MV-4-11 (cell line): ENCODE measurements at places on chromosomes 6 and 20.
A peak's percentile ranks its signal among the peaks of the same experiment; 100 is the strongest.

DNA sequence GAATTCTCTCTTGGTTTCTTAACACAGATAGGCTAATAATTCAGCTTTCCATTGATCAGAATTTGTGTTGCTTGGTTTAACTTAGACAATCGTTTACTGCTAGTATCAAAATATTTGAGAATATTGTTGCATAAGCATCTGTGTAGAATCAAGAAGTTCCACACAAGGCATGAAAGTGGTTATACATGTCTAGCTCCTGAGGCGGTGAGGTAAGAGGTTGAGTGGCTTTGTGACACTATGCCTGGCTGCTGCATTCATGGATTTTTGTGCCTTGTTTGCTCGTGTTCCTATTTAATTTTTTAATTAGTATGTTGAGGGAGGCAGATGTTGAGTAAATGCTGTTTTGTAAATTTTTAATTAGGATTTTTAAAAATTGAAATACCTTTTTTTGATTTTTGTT, 10.2 kb downstream of the PKIB start:
- no peak for DNase-seq

- no peak for DNase-seq
Observed at GRCh38 chr6:9699888-9700287, 715.0 kb downstream of the TFAP2A start.

GRCh38 chr6:145076115-145076841, 659.0 kb downstream of the EPM2A start:
- DNase-seq: no peak

GRCh38 chr6:44224029-44224964, 902 bp downstream of the SLC29A1 start:
- no peak for DNase-seq

- DNase-seq: no peak
Observed at GRCh38 chr6:74070091-74070490, 374.1 kb downstream of the CD109 start.

DNA sequence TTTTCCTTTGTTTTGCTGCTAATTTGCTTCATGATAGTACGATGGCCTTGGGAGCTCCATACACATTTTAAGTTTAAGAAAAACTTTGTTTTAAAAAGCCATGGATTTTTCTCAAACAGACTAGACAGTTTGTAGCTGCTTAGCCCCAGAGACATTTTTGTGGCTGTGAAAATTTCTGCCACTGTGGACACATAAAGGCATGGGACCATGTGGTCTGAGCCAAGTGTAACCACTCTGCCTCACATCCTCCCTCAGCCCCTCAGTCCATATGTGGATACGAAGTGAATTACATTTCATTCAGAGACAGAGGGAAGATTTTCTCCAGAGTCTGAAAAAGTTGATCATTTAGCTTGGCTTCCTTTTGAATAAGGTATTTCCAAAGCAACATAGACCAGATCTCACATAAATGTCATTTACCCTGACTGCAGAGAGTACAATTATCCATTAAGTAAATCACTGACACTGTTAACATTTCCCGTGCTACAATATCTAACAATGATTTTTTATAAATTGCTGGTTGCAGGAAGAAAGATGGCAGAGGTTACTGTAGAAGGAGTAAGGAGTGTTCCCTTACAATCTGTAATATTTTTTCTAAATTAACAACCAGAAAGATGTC, 87.4 kb downstream of the GJA1 start:
- DNase-seq: no peak

DNA sequence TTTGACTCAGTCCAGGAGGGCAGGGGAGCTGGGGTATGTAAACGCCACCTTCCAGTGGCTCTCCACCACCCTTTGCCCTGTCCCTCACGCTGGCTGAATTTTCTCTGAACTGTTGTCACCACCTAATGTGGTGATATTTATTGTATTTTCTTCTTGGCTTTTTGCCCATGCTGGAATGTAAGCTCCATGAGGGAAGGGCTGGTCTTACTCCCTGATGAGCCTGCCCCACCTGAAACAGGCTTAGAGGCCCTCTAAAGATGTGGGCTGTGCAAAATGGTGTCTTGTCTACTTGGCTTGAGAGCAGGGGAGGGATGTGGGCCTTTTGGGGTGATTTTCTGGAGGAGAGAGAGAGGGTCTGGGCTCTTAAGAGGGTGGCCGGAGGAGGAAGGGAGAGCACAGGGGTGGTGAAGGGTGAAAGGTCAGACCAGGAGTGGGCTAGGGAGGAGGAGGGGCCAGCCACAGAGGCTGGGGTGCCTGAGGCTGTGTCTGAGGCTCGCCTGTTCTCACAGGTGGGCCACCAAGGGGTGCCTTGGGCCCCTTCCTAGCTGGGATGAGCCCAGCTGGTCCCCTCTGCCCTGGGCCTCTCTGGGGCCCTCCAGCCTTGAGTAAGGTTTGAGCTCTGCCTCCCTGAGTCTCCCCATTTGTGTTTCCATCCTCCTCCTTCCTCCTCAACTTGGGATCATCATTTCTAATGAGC, 37.3 kb downstream of the SPDEF start:
- no peak for DNase-seq

DNA sequence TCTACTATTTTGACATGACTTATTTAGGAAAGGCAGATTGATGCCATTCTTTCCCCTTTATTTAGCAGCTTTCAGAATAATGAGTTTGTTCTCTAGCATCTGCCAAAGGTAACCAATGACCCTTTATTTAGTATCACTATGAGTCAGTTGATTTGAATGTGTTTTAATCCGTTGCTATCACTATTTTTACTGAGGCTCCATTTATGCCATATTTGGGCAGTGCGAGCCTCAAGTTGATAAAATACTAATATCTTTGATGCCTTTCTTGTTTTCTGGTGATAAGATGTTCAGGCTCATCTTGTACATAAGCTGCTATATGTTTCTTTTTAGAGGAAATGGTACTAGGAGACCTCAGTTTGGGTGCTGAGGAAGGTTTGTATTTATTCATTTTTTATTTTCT, 15.6 kb upstream of the NOTCH4 start:
- no peak for DNase-seq

- DNase-seq: no peak
Observed at GRCh38 chr20:62303340-62304226, 786 bp downstream of the ADRM1 start.

- no peak for DNase-seq
Observed at GRCh38 chr6:162177746-162178145, 549.8 kb downstream of the PRKN start.

DNA sequence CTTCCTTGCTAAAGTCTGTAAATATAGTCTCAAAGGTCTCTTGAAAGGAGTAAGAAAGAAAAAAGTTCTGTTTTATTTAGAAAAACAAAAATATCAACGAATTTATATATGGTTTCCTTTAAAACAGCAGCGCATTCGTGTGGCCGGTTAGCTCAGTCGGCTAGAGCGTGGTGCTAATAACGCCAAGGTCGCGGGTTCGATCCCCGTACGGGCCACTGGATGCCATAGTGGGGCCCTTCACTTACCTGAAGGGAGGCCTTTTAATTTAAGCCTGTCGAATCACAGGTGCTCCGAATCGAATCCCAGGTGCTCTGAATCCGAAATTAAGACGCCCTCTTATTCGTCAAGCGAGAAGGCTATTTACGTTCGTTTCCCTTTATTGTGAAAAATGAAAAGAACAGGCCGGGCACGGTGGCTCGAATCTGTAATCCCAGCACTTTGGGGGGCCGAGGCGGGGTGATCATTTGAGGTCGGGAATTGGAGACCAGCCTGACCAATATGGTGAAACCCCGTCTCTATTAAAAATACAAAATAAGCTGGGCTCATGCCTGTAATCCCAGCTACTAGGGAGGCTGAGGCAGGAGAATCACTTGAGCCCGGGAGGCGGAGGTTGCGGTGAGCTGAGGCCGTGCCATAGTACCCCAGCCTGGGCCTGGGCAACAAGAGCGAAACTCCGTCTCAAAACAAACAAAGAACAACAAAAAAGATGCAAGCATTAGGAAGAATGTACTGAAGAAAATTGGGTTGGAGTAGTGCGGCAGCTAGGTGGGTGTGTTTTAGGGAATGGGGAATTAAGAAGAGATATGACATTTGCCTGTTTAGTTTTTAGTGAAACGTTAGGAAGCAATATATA, 195.8 kb upstream of the ZNF184 start:
- peak; percentile 68 for DNase-seq

GRCh38 chr6:168042426-168043192, 36.4 kb downstream of the FRMD1 start:
- DNase-seq: no peak

GRCh38 chr20:59004763-59005522, 2.1 kb downstream of the CTSZ start:
- peak; percentile 95 for DNase-seq

- DNase-seq: no peak
Observed at GRCh38 chr20:63293871-63294535, 1.0 kb downstream of the COL20A1 start.

DNA sequence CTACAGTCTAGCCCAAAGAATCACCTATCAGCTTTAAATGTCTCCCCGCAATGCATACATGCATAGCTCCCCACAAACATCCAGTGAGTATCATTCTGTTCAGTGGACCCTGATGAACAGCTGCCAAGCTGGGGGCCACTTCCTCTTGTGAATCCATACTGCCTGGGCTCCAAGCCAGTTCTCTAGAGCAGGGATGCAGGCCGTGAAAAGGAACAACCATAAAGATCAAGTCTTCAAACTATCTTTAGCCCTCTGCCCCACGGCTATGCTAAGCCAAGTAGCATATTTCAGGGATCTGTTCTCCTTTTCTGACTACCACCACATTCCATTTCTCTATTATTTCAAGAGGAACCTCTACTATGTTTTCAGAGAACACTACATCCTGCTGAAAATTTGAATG, 191.7 kb upstream of the BTBD3 start:
- peak; percentile 98 for DNase-seq

DNA sequence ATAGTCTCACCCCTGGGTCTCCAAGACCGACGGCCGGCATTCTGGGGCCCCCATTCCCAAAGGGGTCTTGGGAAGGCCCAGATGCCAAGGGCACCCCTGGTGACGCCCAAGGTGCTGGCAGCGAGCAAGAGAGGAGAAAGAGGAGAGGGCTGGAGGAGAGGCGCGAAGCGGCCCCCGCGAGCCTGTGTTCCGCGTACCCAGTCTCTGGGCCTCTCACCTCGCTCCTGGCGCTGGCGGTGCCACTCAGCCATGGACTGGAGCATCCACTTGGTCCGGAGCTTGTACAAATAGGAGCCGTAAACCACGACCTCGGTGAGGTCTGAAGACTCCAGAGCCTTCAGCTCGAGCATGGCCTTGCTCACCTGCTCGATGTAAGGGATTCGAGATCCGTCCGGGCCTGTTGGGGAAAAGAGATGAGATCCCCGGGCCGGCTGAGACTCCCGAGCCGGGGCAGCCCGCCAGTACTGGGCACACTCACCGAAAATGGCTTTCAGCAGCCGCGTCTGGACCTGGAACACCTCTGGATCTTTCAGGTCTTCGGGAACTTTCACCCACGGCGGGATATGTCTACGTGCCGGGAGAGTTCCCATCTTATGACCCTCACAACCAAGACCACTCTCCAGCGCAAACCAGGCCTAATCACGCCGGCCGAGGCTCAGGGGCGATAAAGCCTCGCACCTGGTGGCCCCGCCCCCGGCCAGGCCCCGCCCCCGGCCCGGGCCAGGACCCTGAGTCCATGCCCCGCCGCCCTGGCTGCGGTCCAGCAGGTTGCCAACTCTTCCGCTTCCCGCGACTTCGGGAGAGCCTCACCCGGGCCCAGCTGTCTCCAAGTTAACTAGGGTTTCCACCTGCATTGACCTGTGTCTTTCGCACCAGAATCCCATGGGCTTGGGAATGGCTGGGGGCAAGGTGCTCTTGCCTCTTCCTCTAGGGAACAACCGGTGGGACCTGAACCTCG, at the start of gene DPPA5:
DPPA5 (minus strand) TSS at position 641 of the 958 bp plus-strand sequence; CDS start at position 590, 51 bp downstream.
- no peak for DNase-seq

GRCh38 chr6:11227698-11228097, 4.8 kb downstream of the NEDD9 start:
- DNase-seq: no peak

DNA sequence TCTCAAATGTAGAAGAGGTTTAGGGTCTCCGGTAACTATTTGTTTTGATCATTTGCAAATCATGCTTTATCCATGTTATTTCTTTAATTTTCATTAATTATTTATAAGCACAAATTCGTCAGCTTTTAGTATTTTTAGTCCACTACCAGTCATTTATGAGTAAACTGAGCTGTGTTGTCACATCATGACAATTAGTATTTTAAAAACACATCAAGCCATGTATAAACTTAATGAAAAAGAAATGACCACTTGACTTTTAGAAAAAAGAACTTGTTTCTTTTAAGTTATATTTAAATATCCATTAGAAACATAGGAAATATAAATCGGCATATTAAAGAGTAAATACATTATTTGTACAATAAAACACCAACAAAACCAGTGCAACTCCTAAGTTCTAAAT, 2.8 kb downstream of the NKX2-4 start:
- no peak for DNase-seq

DNA sequence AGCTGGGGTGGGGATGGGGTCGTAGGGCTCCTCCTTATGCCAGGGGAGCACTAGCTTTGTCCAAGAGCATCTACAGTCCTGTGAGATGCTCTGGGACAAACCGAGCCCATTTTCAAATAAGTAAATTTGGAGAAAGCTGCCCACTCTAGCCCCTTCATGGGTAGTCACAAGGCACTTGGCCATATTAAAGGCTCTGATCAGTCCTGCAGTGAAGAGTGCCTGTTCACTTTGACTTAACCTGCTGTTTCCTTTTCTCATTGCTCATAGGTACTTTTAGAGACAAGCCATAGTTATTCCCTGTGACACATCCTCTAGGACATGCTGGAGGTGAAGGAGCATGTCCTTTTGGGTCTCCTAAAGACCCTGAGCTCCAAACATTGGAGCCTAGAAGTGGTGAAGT, 38.4 kb downstream of the FAM110A start:
- DNase-seq: no peak

DNA sequence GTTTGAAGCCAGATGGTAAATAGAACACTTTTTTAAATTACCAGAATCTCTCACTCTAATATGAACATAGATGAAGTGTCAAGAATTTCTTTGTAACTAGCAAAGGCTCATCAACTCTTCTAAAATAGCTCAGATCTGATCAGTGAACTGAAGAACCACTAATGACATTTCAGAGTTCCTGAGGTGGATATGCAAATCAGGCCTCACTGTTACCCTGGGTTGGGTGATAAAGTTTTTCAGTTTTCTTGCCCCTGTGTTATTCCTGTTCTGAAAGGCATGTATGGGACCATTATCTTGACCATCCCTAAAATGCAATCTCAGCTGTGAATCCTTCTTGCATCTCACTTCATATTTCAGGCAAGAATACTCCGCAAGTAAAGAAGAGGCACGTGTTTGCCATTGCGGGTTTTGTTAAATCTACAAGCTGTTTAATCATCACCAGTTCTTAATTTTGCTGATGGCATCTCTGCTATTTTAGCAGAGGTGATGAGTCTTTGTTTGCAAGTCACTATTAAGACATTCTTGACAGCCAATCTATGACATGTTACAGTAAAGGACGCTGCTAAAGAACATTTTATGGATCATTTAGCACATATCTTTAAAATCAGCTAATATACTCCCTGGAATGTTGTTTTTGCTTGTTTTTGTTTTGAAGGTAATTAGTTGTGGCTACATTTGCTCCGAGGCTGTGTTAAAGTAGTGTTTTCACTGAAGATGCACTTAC, 47.9 kb downstream of the KHDC1L start:
- DNase-seq: no peak
